ENCODE measurements at places on chromosomes 3 and 15.

DNA sequence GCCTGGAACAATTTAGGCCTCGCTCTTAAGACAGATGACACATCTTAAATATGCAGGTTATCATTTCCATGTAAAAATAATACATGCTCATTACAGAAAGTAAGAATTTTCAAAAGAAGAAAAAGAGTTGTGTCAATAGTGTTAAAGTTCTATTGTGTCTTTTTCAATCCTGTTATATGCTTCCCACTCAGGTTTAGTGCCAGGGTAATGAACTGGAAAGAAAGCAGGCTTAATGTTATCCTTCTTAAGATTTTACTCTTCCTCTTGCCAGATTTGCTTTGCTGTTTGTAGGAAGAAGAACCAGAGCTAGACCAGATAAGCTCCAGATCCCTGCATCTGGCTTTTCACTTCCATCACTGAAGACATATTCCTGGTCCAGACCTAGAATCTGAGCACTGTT, 128.6 kb downstream of the TPRG1 start:
- no peak for DNase-seq

- DNase-seq = no peak
Observed at GRCh38 chr3:151579571-151580270, 118.9 kb upstream of the IGSF10 start.

- DNase-seq = no peak
Observed at GRCh38 chr15:85993116-85993515, 86.6 kb upstream of the AGBL1 start.

DNA sequence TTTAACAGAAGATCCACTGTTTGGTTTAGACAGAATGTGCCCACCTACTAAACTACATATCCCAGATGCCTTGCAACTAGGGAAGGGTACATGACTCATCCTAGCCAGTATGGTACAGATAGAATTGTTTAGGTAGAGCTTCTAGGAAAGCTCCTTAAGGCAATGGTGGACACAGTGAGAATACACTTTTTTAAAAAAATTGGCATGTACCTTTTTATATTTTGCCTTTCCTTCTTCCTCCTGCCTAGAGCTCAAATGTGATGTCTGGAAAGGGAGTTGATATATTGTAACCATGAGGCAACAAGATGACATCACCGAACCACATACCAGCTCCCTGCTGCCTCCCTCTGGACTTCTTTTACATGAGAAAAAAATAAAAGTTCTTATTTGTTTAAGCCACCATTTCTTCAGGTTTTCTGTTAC, 14.4 kb upstream of the C3orf80 start:
- peak; percentile 12 for DNase-seq

DNA sequence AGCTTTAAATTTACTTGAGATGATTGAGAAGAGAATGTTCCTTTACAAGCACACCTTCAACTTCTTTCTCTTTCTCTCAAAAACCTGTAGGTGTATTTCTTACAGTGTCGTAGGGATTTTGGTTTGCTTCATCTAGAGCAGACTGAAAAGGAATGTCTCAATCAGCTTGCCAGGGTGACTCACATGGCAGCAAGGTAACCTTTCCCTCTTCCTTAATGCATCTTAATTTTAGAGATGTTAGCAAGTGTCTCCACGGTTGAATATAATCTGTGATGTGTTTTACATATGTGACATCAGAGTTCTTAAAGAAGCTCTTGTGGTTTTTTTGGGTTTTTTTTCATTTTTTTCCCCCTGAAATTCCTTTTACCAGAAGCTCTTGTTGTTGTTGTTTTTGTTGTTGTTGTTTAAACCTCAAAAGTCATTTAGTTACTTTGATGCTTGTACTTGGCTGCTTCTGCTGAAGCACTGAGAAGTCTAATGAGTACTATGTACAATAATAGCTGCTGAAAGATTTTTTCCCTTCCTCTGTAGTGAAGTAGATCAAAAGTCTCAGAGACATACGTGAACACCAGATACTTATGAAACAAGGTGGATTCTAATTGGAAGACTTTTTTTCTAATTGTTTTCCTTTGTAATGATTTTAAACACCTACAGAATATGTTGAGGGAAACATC, 83.1 kb downstream of the RETNLB start:
- DNase-seq = no peak

GRCh38 chr3:32501783-32502117, 902 bp downstream of the CMTM6 start:
- no peak for DNase-seq

GRCh38 chr15:32718227-32718820, 520 bp downstream of the GREM1 start:
- no peak for DNase-seq

DNA sequence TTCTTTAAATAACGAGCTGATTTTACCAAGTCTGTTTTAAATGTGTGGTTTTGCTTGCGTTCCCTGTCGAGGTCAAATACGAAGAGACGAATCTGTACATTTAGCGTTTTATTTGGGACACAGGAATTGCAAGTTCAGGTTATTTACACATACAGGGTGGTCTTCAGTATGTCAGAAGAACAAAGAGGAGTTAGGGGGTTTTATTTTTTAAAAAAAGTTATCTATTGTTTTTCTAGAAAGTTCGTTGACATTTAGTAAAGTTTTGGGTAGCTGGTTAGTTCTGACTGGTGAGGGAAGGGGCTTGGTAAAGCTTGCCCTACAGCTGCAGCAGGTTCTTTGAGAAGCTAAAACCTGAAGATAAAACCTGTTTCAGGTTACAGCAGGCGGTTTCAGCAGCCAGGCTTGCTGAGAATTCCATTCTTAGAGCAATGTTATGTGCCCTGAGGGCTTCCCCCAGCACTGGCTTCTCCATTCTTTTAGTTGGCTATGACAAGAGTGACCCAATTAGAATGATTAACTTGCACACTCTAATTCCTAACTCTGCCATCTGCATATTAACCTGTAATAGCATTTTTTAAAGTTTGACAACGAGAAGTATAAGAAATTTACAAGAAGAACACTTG, 815 bp upstream of the ZNF280D start:
- DNase-seq = no peak

DNA sequence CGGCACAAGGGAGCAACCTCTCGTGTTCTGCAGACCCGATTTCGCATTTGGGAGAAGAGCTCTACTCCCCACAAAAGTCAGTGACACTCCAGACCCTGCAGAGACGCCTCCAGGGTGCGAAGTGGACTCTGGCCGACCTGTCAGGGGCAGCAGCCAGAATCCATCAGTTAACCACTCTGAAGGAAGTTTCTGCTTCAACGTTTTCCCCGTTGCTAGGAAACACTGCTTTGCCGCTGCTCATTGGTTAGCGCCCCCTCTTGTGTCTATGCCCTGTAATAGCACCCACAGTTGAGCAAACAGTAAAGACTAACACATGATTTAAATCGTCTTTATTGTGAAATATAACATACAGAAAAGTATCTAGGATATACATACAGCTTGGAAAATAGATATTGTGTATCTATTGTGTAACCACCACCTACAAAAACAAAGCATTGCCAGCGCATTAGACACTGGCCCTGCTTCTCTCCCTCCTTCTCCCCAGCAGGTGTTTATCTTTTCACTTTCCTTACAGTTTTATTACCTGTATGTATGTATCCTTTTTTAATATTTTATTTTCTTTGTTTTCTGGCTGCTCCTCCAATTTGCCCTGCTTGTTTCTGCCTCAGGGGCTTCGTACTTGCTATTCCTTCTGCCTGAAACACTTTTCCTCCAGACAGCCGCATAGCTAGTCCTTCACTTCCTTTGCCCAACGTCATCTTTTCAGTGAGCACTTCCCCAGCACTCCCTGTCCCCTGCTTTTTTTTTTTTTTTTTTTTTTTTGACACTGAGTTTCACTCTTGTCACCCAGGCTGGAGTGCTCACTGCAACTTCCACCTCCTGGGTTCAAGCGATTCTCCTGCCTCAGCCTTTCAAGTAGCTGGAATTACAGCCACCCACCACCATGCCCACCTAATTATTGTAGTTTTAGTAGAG, 38.8 kb downstream of the TMEM40 start:
- peak; percentile 57 for DNase-seq

DNA sequence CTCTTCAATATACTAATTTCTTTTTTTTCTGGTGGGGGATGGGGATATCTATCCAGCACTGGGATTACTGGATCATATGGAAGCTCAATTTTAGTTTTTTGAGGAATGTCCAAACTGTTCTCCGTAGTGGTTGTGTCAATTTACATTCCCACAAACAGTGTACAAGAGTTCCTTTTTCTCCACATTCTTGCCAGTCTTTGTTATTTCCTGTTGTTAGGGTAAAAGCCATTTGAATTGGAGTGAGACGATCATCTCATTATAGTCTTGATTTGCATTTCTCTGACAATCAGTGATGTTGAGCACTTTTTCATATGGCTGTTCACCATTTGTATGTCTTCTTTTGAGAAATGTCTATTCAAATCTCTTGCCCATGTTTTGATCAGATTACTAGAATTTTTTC, 12.8 kb upstream of the WDR49 start:
- no peak for DNase-seq

- DNase-seq = no peak
Observed at GRCh38 chr3:112365035-112365434, 32.1 kb downstream of the CD200 start.

GRCh38 chr3:13222131-13222530, 148.9 kb upstream of the IQSEC1 start:
- DNase-seq = no peak

GRCh38 chr15:94036156-94036555, 195.2 kb upstream of the MCTP2 start:
- no peak for DNase-seq

- no peak for DNase-seq
Observed at GRCh38 chr3:197499427-197499826, 56.3 kb downstream of the BDH1 start.

- DNase-seq = no peak
Observed at GRCh38 chr15:42090370-42090769, 4.0 kb downstream of the PLA2G4D start.

DNA sequence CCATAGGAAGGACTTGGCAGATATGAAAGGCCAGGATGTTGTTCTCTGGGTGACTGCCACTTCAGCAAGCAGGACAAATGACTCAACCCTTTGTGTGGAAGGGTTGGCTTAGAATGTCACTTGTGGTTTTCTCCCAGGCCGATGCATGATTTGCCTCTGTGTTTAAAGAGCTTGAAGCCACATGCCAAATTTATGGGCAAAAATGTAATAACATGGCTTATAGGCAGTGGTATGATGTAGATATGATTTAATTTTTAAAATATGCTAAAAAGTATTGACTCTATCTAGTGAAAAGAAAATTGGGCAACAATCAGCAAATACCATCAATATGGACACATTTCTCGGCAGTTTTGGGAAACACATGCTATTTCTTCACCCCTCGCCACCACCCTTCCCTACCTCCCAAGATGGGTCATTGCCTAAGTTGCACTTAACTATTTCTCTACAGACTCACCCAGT, 114.6 kb downstream of the CYP19A1 start:
- peak; percentile 25 for DNase-seq

- DNase-seq = no peak
Observed at GRCh38 chr15:42954291-42954690, 33.7 kb upstream of the TTBK2 start.

DNA sequence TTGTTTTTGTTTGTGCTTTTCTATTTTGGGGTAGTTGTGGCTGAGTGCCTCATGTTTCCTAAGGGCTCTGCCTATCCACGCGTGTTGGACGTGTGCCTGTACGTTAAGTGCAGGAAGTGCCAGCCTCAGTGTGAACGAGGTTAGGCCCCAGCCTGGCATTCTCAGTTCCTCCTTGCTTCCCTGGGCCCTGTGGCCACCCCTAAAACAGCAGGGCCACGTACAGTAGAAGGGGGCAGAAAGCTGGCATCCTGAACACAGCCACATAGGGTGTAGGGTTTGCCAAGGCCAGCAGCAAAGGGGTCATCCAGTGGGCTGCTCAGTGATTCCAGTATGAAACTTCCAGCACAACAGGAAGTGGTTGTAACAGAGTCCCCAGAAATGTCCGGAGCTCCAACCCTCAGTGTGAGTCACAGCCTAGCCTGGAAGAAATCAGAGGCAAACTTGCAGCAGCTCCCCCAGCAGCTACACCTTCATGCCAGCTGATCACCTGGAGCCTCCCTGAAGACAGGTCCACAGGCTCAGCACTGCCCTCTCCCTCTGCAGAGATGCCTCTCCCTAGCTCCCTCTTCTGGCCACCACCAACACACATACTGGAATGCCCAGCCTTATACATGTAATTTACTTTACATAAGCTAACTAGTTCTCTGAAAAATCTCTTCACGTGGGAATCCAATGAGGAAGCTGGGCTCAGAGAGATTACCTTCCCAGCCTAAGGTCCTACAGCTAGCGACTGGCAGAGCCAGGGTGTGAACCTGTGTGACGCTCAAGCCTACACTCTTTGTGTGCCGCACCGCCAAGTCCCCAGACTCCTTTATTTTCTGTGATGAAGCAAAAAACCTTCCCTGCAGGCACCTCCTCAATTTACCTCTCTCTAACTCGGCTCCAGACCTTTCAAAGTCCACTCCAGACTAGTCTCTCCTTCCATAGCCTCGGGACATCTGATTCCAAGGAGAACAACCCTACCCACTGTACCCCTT, 26.6 kb downstream of the ILDR1 start:
- DNase-seq = peak; percentile 15

DNA sequence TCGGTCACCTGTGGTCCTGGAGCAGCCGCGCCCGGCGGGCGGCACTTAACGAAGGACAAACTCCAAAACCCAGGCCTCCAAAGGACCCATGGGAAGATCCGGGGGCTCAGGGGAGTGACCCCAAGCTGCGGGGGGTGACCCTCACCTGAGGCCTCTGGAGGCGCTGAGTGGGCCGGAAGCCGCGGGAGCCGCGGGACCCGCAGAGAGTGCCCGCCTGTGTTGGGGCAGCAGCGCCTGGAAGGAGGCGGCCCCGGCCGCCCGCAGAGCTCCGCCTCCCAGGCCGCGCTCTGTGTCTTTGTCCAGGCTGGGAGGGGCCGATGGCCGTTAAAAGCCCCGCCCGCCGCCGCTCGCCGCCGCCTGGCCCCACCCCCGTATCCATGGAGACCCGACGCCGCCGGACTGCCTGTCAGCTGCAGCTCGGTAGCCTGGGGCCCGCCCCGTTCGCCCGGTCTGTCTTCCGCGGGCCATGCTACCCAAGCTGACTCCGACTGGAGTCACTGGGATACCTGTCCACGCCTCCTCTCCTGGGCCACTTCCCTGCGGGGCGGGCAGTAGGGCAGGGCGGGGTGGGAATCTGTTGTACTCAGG, 15.3 kb upstream of the FANCD2 start:
- no peak for DNase-seq

GRCh38 chr3:193869221-193870201, 266.4 kb upstream of the HES1 start:
- no peak for DNase-seq

GRCh38 chr15:99976000-99976399, 242.8 kb upstream of the LYSMD4 start:
- no peak for DNase-seq

DNA sequence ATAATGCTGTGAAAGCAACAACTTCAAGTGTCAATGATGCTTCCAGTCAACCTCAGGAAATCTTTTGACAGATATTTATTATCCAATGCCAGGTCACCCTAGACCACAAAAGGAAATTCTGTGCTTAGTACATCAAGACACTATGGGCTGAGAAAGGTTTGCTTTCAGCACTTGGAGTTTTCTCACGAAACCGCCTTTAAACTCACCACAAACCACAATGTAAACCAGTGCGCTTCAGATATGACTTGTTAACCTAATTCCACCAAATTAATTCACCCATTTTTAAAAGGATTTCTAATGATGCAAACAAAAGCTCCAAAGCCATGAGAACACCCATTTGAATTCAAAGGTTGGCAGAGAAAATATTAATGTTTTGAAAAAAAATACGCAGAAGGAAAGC, 292.9 kb upstream of the NR2F2 start:
- DNase-seq = no peak

Data from Panc1 (cell line).